Activated CD8-positive, alpha-beta memory T cell treated with anti-CD3 and anti-CD28 coated beads, Interleukin-2, amount 10 ng/mL, durations not matched to agents 7 days and 5 days (primary cell): ENCODE measurements at places on chromosomes 3 and 15. TPM values are rescaled to one million over a fixed set of nuclear protein-coding genes. Genes with fewer than 3 reads are reported as not detected.

Gene GOLGA6D
- total RNA-seq = 0.12 TPM

Gene RBPMS2
- not detected for total RNA-seq

Gene SCN11A
- 0.03 TPM for total RNA-seq

Gene MELTF
- 3.3 TPM for total RNA-seq

Gene C3orf49
- total RNA-seq = not detected

Gene ITIH1
- not detected for total RNA-seq

Gene LIPC
- 5.3 TPM for total RNA-seq

Gene ISLR2
- 0.20 TPM for total RNA-seq

Gene EIF4E3
- total RNA-seq = 56.5 TPM

Gene FBXL2
- total RNA-seq = not detected

Gene COX5A
- total RNA-seq = 322 TPM

Gene PAK6
- total RNA-seq = 1.7 TPM

Gene BCHE
- total RNA-seq = not detected

Gene ARNT2
- total RNA-seq = not detected

Gene NOX5
- total RNA-seq = not detected

Gene TRPM1
- not detected for total RNA-seq

Gene UROC1
- not detected for total RNA-seq

Gene SERPINI2
- total RNA-seq = not detected

Gene C3orf22
- total RNA-seq = not detected

Gene C3orf70
- not detected for total RNA-seq
